Activated CD4-positive, alpha-beta T cell treated with anti-CD3 and anti-CD28 coated beads for 48 hours (primary cell): ENCODE measurements at places on chromosomes 1 and 21.
A peak's percentile ranks its signal among the peaks of the same experiment; 100 is the strongest.

GRCh38 chr21:30146558-30147282 is 19.9 kb downstream of the CLDN17 start:
- no peak for DNase-seq

- DNase-seq, result peak; percentile 89
Observed at GRCh38 chr1:35564037-35564883, 6.7 kb downstream of the NCDN start.

DNA sequence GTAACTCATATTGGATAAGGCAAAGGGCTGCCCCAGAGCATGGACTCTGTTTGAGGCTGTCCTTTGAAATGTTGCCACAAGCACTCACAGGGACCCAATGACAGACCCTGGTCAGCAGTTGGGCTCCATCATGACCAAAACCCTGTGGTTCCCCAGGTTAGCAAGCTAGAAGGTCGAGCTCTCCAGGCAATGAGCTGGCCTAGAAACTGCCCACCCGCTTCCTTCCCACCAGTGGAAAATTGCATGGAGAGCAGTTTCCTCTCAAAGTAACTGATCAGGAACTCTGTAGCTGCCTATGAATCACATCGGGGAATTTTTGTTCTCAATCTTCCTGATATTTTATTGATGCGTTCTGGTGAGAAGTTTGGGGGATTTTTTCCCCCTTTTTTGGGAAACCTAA is 52.8 kb downstream of the FHAD1 start:
- no peak for DNase-seq

GRCh38 chr1:2819429-2819828 is 17.9 kb upstream of the TTC34 start:
- DNase-seq, result no peak

DNA sequence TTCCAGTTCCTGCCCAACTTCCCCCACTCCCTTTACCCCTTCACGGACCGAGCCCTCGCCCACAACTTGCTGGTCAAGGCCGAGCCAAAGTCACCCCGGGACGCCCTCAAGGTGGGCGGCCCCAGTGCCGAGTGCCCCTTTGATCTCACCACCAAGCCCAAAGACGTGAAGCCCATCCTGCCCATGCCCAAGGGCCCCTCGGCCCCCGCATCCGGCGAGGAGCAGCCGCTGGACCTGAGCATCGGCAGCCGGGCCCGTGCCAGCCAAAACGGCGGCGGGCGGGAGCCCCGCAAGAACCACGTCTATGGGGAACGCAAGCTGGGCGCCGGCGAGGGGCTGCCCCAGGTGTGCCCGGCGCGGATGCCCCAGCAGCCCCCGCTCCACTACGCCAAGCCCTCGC is 42.1 kb upstream of the ARHGEF16 start:
- no peak for DNase-seq

GRCh38 chr1:93874025-93874651 is 4.9 kb downstream of the DNTTIP2 start:
- DNase-seq, result no peak

GRCh38 chr1:221900678-221901077 is 158.8 kb upstream of the DUSP10 start:
- DNase-seq, result no peak

DNA sequence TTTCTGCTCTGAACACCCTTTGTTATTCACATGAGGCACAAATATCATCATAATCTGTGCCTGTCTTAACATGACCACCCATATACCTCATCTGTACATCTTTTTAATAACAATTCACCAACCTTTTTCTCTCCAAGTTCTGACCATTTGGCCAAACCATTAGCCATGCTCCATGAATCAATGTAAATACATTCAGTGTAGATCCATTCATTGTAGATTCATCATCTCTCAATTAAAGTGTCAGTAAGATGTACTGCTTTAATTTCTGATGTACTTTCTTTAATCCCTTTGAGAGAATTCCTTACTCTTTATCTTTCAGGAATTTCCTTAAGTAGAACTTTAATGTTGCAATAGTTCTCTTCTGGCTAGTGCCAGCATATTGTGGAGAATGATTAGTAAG is 126.2 kb upstream of the LRRC7 start:
- DNase-seq, result no peak

DNA sequence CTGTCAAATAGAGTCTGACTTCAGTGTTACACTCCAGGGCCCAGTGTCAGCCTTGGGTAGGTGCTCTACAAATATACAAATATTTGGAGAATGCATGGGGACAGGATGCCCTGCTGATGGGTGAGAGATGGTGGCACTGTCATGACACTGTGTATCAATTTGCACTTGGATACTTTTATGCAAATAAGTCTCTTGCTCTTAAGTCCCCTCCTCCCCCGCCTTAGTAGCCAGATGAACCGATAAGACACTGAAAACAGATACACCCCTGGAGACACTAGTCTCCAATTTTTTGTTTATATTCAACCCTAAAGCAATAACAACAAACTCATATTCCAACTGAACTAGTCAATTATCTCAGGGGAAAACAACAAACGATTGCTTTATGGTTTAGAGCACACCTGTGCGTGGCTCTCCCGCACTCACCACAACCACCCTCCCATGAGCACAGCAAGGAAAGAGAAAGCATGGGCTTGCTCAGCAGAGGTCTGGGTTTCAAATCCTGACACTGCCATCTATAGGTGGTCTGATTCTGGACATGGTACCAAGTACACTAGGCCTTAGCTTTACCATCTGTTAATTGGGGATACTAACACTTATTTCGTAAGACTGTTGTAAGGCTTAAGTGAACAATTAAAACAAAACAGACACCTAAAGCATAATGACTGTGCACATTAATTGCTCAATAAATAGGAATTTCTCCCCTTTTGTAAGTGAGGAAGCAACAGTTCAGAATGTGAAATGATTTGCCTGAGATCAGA is 50.3 kb downstream of the HIVEP3 start:
- DNase-seq, result peak; percentile 38

GRCh38 chr1:224287714-224288113 is 42.3 kb downstream of the NVL start:
- DNase-seq, result no peak

DNA sequence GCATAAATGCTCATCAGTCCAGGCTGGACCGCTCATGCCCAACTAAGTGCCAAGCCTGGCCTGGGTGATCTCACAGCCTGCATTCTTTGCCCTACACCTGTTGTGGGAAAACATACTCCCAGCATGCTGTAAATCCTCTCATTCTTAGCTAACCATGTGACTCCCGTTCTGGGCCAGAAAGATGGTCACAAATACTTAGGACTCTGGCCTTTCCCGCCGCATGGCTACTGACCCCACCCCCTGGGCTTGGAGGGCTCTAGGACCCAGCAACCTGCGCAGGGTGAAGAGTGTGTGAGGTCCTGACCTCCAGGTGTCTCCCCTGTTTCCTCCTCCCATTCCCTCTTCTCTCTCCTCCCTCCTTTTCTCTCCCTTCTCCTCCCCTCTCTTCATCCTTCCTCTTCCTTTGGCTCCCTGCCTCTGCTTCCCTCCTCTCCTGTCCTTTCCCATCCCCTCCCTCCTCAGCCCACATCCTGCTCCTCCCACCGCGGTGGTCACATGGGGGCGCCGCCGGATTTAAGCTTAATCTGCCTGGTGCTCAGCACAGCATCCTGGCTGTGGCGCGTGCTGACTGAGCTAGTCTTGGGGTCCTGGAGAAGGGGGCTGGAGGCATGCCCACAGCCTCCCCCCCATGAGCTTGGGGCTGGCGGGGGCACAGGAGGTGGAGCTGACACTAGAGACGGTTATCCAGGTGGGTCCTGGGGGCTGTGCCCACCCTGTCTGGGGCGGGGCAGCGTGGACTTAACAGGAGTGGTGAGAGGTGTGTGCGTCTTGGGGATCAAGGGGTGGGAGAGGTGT is at the start of gene CROCC:
TSS of gene CROCC (plus strand) at position 541 of the 795 bp plus-strand sequence. CDS start at position 629, 88 bp downstream.
- peak; percentile 68 for DNase-seq

DNA sequence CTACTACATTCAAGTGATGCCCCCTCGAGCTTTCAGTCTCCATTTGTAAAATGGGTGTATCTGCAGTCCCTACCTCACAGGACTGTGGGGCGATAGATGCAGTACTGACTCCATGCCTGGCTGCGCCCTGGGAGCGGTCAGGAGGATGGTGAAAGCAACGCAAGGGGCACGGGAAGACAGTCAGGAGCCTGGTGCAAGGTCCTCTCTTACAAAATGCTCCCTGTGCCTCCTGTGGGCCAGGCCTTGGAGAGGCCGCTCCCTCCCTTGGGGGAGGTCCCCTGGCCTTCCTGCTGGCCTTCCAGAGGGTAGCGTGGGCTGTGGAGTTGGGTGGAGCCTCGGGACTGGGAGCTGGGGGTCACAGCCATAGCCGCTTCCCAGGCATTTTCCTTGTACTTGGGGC is 21.6 kb downstream of the FAM151A start:
- DNase-seq, result no peak

GRCh38 chr1:202244841-202245261 is 51.3 kb downstream of the LGR6 start:
- no peak for DNase-seq

GRCh38 chr1:231938711-231939110 is 312.1 kb downstream of the DISC1 start:
- DNase-seq, result no peak
